ENCODE measurements at places on chromosomes 16 and 17.

DNA sequence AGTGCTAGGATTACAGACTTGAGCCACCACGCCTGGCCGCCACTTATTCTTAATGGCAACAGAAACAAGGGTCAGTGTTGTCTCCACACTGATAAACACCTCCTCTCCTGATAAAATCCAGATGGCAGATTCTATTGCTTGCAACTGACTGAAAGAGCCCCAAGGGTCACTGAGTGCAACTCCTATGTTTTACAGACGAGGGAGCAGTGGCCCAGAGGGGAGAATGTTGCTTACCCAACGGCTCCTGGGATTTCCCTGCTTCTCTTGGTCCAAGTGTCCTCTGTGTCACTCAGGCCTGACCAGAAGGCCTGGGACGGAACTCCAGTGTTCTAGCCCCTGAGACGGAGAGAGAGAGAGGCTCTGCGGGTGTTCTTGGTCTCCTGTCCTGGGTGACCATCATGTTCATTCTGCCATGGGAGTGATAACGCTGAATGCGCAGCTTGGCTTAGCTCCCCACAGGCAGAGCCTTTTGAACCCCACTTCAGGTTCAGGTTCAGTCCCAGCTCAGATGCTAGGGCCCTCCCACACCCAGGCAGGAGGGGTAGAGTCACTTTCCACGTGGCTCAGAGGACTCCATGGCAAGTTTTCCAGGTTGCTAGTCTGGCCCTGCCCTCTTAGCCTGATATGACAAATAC is 77.3 kb upstream of the NLRP1 start:
- DNase-seq = no peak

DNA sequence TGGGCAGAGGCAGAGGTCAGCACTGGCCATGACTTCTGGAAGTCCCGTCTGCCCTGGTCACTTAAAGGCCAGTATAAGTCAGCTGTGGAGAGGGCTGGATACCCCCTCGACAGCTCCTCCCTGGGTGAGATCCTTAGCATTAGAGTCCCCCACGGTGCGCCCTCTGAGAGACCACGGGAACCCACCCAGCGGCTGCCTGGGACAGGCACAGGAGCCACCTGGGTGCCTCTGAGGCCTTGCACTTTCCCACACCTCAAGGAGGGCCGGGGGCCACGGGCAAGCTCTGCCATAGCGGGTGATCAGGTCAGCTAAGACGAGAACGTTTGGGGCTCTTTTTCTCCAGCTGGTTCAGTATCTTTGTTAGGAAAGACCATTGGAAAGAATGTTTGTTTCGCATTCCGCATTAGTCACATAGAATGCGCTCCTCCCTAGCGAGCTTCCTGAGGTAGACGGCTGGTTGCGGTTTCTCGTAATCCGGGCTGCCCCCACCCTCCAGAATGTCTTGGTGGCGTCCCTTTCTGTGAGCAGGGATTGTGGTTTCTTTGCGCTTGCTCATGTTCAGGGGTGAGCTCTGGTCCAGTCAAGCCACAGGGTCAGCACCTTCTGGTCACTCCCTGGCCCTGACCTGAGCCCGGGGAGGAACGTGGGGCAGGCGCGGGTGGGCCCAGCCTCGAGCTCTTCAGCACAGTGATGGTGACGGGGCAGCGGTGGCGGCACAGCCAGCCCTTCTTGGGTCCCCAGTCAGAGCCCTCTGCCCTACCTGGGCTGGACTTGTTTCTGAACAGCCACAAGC is 25.2 kb downstream of the NME3 start:
- no peak for DNase-seq

GRCh38 chr17:7014995-7015958 is 2.9 kb downstream of the RNASEK start:
- DNase-seq = peak; percentile 59

DNA sequence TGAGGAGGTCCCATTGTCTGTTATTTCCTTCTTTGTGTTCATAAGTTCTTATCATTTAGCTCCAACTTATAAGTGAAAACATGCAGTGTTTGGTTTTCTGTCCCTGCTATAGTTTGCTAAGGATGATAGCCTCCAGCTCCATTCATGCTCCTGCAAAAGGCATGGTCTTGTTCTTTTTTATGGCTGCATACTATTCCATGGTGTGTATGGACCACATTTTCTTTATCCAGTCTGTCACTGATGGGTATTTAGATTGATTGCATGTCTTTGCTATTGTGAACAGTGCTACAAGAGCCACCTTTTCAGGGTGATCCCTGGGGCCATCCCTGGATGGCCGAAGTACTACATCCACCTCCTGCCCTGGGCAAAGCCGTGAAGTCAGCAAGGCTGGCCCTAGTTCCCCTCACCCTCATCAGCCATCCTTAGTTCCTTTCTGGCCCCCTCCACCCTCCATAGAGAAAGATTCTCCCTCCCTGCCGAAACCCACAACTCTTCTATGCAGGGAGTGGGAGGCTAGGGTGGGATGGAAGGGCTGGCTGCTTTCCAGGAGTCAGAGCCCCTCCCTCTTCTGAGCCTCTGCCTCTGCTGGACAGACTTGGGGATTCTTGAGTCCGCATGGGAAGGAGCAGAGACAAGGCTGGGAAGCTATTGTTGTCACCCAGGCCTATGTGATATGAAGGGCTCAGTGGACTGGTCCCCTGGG is 8.3 kb downstream of the MT1X start:
- DNase-seq = no peak

- no peak for DNase-seq
These were observed 1.4 kb downstream of the NFAT5 start for GRCh38 chr16:69566981-69567680.

All from stimulated activated CD4-positive, alpha-beta T cell treated with anti-CD3 and anti-CD28 coated beads, Interleukin-1b, Interleukin-23, amount 100 ng/mL, for 4 hours (primary cell).